ENCODE measurements at places on chromosomes 4 and X.

DNA sequence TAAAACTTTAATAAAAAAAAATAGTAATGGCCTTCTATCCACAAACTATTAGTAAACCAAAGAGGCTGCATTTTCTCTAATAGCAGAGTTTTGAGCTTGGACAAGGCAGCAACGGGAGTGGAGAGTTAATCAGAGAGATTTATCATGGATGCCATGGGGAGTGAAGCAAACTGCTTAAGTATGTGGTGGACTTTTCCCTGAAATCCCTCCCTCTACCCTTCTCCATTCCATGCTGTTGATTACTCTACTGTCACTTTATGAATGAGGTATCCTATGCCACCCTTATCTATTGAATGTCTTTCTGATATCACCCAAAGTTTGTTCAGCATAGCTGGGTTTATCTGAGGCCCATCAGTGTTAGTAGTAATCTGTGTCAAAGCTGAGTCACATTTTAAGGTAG is 335.6 kb upstream of the TRAM1L1 start:
- no peak for DNase-seq

DNA sequence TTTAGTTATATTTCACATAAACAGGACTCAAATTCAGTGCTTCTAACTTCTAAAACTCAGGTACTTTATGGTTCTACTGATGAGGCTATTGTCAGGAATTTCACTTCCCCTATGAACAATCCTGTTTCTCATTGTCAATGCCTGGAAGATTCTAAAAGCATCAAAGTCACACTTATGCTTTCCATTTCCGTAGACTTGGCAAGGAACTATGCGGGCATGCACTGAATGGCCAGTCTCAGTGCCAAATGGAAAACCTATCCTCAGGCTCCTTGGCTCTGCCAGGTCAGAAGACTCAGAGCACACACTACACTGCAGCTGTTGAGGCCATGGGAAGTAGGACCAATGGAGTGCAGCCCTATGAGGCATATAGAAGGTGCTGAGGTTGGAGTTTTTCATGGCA is 97.0 kb upstream of the PTPN13 start:
- DNase-seq, result peak; percentile 46

GRCh38 chr4:666822-667544 is 7.1 kb downstream of the ATP5ME start:
- DNase-seq, result no peak

DNA sequence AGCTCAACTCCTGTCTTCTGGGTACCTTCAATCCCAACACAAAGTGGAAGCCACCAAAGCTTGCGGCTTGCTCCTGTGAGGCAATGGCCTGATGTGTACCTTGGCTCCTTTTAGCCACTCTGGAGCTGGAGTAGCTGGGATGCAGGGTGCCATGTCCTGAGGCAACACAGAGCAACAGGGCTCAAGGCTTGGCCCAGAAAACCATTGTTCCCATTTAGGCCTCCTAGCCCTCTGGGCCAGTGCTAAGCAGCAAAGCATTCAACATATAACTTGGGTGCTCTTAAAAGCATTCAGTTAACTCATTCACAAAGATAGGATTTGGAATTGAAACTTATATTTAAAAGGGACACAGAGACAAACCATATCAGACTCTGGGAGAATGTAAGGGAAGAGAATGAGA is 194.5 kb upstream of the ARHGEF9 start:
- DNase-seq, result no peak

GRCh38 chrX:41692162-41692749 is 3.5 kb downstream of the GPR34 start:
- DNase-seq, result peak; percentile 25

DNA sequence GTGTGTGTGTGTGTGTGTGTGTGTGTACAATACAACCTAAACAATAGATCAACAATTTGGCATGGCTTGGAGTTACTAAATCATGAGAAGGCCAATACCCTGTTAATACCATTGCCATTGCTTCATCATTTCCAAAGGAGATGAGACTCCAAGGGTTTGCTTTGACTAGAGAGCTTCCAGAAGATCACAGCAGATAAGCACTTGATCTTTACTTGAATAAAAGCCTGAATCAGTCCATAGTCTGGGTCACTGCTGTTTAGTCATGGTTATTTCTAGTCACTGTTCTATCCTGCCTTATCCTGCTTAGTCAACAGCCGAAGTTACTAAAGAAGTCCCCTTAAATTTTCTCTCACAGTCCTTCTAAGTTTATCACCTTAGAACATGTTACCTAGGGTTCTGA is 58.2 kb downstream of the RAB40AL start:
- no peak for DNase-seq

GRCh38 chr4:36218121-36218520 is 26.2 kb downstream of the ARAP2 start:
- no peak for DNase-seq

DNA sequence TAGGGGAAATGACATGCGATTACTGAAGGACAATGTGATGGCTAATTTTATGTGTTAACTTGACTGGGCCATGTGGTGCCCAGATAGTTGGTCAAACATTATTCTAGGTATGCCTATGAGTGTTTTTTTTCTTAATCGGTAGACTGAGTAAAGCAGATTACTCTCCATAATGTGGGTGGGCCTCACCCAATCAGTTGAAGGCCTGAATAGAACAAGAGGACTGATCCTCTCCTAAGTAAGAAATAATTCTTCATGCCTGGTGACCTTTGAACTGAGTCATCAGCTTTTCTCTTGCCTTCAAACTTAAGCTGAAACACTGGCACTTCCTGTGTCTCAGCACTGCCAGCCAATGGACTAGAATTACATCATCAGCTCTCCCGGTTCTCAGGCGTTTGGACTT is 164.0 kb upstream of the FGF13 start:
- no peak for DNase-seq
